Mesenteric fat pad (tissue), 1 donor: ENCODE measurements at places on chromosomes 4 and X. TPM values are rescaled to one million over a fixed set of nuclear protein-coding genes. Genes with fewer than 3 reads are reported as not detected.

DNA sequence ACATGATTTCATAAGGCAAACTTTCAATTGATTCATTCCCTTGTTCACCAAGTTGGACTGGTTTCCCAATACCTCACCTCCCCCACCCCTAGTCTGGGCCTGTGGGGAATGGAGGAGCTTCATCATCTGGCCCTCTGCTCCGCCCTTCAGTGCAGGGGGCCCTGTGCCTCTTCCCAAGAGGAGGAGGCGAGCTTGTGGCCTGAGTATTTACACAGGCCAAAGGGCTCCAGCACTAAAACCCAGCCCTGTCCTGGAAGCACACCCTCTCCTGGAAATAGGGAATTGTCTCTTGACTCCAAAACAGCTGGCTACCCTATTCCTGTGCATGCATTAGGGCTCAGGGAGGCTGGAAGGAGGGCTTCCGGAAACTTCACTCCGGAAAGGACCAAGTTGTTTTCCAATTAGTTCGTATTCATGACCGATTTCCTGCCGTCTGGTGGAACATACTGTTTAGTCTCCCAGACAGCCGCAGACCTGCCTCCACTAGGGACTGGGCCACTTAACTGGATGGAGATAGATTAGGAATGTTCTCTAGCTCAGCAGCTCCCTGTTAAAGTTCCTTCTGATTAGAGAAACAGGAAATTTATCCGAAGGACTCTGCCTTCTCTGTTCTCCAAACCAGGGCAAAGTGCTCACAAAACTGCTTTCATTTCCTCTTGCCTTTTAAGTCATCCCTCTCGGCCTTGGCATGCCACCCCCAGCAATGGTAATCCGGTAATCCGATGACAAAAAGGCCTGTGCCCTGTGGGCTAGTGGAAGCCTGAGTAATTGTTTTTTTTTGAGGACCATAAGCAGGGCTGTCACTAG is 5.8 kb downstream of the SRPX2 start:
- DNase-seq = no peak

DNA sequence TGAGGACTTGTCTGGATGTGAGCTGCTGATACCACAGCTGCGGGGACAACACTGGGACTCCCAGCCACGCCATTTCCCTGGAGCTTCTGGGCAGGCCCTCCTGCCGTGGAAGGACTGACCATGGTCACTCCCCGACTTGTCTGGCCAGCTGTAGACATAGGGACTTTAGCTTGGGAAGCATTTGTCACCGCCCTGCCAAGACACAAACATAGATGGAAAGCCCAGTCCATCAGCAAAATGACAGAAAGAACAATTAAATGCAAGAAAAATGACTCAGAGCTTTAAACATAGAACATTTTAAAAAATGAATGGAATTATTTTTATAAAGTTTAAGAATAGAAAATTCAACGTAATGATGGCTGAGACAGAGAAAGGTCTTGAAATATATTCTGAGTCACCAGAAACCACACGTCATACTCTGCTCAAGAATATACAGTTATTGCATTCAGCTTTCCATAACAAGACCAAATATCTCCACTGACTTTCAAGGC is 107.6 kb upstream of the CBR4 start:
- DNase-seq = no peak

PLAC8 gene
- 9.5 TPM for total RNA-seq

SLC6A14 gene
- not detected for total RNA-seq

- DNase-seq = no peak
These were observed 98.5 kb downstream of the ADGRA3 start for GRCh38 chr4:22417408-22417807.

DNA sequence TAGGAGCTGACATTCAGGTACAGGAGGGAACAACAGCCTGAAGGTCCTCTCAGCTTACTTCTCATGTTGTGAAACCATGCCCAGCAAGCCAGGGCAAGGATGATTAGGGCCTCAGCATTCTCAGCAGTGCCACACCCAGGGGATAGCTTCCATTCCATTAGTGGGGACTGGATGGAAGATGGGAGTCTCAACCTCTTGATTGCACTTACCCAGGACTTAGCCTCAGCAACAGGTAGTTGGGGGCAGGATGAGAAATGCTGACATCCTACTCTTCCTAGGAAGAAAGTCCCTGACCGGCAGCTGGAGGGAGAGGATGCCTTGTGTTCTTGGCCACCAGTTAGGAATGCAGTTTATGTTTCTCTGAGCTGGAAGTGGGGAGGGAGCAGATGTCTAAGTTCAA is 8.8 kb upstream of the BEX3 start:
- DNase-seq = no peak

UVSSA gene
- 19.0 TPM for total RNA-seq

ADH4 gene
- total RNA-seq = 4.8 TPM

- DNase-seq = no peak
These were observed 3.5 kb upstream of the DDX60L start for GRCh38 chr4:168483811-168484210.

DNA sequence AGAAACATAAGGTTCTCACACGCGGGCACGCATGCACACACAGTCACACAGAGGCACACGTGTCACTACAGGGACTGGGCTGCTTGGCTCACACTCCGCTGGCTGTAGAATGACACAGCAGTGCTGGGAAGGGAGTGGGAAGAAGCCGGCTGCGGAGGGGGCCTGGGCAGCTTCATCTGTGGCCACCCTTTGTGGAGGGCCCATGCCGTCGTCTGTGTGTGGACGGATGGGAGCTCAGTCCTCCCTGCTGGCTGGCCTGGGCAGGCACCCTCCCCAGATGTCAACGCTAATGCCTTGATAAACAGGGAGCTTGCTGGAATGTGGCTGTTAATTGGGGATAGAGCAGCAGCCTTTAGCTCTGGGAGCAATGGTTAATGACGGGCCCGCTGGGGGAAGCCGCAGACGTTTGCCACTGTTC is 621.1 kb downstream of the BCOR start:
- DNase-seq = peak; percentile 45

UGT2A1 gene
- not detected for total RNA-seq

DNA sequence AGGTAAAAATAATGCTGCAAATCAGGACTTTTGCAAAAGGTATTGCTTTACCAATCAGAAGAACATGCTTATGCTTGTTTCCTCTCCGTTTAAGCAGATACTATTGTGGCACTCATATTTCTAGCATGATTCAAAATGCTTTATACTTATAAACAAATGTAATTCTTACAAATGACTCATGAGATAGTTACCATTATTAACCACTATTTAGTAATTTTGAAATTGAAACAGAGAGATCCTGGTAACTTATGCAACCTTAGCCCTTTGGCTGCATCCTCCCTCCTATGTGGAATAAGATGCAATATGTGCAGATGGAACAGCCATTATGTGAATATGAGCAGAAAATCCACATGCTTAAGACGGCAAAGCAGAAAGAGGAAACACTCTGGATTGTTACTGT is 164.7 kb downstream of the PCDH18 start:
- no peak for DNase-seq

SSX1 gene
- total RNA-seq = not detected

RAB39B gene
- total RNA-seq = 0.13 TPM

- DNase-seq = peak; percentile 75
These were observed 10.3 kb downstream of the RTL5 start for GRCh38 chrX:72121383-72121782.

DNA sequence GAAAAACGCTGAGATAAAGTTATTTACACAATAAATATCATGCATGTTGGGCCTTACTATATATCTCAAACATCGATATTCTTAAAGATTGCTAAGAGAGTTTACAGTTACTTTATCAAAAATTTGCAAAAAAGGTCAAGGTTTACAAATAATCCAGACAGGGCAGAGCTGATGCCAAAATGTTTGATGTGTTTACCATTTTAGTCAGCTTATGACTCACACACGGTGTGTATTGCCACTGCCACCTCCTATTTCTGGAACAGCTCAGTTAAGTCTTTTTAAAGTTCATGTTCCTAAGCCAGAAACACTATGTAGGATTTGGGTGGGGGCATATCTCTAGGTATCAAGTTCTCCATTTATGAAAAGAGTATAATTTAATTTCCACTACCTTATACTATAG is 580.6 kb downstream of the INPP4B start:
- DNase-seq = no peak

DNA sequence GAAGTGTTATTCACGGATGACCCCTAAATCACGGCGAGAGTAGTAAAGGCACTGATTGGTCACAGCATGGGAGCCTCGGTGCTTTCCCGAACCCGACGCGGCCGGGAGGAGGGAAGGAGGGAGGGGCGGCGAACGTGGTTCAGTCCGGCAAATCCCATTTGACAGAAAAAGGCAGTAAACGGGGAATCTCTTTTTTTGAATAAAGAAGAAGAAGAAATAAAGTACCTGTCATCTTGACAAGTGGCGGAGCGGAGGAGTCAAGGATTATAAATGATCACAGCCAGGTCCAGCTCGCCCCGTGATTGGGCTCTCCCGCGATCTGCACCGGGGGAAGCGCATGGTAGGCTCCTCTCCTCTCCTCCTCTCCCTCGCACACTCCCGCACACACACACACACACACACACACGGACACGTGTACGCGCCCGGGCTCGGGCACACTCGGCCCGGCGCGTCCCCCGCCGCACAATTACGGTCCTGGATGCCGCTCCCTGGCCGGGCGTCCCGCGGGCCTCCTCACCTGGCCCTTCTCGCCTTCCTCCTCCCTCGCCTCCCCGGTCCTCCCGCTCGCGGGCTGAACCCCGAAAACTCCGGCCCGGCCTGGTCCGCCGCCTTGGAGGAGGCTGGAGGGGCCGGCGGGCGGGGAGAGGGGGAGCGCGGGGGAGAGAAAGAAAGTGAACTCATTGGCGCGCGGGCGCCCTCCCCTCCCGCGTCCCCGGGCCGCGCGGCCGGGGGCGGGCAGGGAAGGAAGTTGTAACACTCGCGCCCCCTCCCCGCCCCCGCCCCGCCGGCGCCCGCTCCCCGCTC is 99.2 kb upstream of the TENM3 start:
- DNase-seq = no peak

EMCN gene
- total RNA-seq = 30.0 TPM

GRCh38 chrX:111568354-111568753 is 56.9 kb downstream of the SERTM2 start:
- no peak for DNase-seq

GRCh38 chrX:48153769-48154168 is 23.3 kb downstream of the SPACA5B start:
- DNase-seq = no peak

RASL11B gene
- 0.77 TPM for total RNA-seq

FAM114A1 gene
- 81.3 TPM for total RNA-seq

DNA sequence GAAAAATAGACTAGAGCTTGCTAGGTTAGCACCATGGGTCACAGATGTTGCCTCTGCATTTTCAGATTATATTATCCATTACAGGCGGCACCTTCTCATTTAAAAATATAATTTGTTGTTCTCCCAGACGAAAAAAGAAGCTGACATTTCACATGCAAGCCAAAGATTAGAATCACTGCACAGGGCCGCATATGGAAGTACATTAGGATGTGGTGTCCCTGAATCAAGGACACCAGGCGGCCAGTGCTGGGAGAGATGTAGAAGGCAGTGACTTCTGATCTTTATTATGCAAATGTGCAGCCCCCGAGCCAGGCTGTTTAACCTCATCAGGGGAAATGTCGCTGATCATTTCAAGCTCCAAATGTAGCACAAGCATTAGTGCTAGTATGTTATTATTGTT is 22.8 kb downstream of the REELD1 start:
- DNase-seq = no peak

DNA sequence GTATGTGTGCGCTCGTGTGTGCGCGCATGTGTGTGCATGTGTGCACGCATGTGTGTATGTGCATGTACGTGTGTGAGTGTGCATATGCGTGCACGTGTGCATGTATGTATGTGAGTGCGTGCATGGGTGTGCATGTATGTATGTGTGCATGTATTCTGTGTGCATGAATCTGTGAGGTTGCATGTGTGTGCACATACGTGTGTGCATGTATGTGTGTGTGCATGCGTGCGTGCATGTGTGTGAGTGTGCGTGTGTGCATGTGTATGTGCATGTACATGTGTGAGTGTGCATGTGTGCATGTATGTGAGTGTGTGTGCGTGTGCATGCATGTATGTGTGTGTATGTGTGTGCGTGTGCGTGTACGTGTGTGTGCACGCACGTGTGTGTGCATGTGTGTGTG is 241.5 kb downstream of the SHOX start:
- DNase-seq = no peak

- DNase-seq = peak; percentile 64
These were observed 46.4 kb downstream of the ASMT start for GRCh38 chrX:1661048-1661921.

DNA sequence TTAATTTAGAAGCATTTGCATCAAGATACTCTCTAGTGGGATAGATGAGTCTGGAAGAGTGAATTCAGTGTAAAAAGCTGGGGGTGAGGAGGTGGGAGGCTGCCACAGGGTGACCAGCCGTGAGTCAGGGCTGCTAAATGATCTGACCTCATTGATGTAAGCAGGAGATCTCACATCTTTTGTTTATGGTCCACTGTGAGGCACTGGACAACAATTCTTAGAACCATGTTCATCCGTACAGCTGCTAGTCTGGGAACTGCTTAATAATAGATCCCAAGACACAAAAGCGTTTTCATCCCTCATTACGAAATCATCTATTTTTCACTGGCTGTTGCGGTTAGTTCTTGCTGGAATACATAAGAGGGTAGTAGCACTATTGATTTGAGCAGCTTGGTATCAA is 14.1 kb downstream of the KLF3 start:
- DNase-seq = no peak

GRCh38 chr4:3740256-3740655 is 25.9 kb upstream of the ADRA2C start:
- no peak for DNase-seq

DNA sequence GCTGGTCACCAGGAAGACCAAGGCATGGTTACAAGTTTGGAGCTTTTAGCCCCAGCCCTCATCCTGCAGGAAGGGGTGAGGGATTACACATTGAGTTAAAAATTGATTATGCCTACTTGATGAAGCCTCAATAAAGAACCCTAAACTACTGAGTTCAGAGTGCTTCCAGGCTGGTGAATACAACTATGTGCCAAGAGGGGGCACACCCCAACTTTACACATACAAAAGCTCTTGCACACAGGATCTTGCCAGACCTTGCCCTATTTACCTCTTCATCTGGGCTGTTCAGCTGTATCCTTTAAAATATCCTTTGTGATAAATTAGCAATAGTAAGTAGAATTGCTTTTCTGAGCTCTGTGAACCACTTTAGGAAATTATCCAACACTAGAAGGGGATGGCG is 489.3 kb downstream of the INPP4B start:
- no peak for DNase-seq

DNA sequence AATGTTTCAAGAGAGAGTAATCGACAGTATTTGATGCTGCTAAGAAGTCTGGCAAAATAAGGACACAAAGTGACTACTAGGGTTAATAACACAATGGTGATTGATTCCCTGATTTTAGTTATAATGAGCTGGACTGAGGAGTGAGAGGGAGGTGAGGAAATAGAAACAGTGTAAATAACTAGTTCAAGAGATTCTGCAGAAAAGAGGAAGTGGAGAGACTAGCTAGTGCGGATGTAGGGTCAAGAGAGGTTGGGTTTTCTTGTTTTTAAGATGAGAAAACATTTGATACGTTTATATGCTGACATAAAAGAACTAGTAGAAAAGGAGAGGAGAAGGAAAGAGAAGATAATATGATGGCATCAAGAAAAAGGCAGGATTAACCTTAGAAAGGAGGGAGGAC is 12.2 kb upstream of the TRPC5 start:
- no peak for DNase-seq

ARHGAP24 gene
- 48.6 TPM for total RNA-seq

- DNase-seq = no peak
These were observed 99.3 kb downstream of the AMMECR1 start for GRCh38 chrX:110218591-110218990.
